Stimulated activated CD4-positive, alpha-beta T cell treated with anti-CD3 and anti-CD28 coated beads, Interleukin-1b, Interleukin-23, amount 100 ng/mL, for 1 hour (primary cell): ENCODE measurements at places on chromosomes 2 and 18.

- DNase-seq, result no peak
Measured at GRCh38 chr2:67234440-67234839, 162.7 kb upstream of the ETAA1 start.

DNA sequence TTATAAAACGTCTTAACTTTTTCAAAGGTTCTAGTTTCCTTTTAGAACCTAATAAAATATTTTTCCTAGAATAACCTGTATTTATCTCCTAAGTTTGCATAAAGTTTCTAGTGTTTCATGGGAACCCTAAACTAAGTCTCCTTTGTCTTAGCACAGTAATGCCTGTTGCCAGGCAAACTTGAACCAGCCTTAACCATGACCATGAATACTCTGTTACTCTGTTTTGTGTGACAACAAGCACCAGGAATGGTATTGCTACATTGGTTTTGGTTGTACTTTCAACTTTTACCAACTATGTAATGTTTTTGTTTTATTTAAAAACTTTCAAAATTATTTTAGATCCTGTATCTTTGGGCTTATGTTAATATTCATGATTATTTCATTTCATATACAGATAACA is 137.6 kb downstream of the CERS6 start:
- no peak for DNase-seq

DNA sequence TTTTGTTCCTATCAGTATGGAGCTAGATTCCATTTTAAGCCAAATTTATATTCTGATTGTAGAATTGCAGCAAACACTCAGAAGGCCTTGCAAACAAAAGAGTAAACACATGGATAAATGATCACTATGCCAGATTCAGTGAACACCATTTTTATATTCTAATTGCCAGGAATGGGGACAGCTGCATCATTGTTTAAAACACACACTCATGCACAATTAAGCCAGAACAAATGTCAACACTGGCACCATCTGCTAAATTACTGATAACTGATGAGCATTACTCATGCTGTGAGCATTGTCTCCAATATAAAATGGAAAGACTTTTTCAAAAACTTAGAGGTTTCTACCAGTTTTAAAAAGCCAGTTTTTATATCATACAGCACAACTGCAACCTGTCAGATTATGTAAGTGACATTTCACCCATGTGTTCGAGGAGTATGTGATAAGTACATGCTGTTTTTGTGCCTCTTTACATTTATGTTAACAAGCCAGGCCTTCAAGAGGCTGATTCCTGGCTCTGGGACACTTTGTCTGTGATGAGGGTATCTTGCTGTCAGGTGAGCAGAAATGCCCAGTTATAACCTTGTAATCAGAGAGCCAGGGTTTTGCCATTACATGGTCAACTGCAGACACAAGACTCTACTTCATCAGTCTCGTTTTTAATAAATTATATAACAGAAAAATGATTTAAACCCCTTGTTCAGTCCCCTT is 4.4 kb upstream of the ST8SIA5 start:
- no peak for DNase-seq

- no peak for DNase-seq
Measured at GRCh38 chr2:172938713-172939375, 136.8 kb upstream of the MAP3K20 start.
